ENCODE measurements at places on chromosomes 13 and 19. TPM values are rescaled to one million over a fixed set of nuclear protein-coding genes. Genes with fewer than 3 reads are reported as not detected.

The WDR87 gene
- total RNA-seq: not detected

The KLHL1 gene
- not detected for total RNA-seq

DNA sequence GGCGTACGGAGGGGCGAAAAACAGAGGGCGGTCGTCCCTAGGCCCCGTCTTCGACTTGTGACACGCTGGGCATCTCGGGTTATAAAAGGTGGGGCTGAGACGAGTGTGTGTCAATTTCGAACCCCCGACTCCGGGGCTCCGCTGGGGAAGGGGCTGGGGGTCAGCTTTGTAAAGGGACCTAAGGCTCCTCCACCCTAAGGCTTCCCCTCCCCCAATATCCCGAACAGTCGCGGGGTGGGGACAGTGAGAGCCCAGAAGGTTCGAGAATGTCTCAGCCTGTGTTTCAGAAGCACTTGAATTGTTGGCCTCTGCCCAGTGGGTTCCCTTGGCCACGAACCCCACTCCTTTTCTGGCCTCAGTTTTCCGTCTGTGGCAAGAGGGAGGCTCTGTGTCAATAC lies 450 bp downstream of the SELENOW start:
- peak overlapping the region; percentile 98 for H3K4me3 ChIP-seq
- H3K27ac ChIP-seq: peak overlapping the region; percentile 96
- no peaks in the 10 kb centered on the region for H3K27me3 ChIP-seq
- H3K4me1 ChIP-seq: peaks cover 14% of the 10 kb centered on the region

DNA sequence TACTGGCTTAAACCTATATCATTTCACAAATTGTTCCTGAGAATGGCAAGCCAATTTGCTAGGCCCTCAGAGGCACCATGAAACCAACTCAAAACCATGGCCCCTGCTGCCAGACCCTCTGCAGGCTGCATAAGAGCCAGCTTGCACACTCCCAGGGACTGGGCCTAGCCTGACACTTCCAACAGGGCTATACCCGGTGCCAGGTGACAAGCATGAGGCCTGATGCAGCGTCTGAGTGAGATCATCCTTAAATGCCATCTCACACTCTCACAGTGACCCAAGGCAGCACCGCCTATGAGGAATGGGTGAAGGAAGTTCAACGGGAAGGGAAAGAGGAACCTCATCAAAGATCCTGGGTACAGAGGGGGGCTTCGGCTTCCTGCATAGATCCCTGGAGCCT lies 65.6 kb downstream of the C13orf42 start:
- H3K4me1 ChIP-seq: no peaks in the 10 kb centered on the region
- DNase-seq: no peak
- peaks cover 9% of the 10 kb centered on the region for H3K27me3 ChIP-seq
- H3K27ac ChIP-seq: no peak overlapping the region

DNA sequence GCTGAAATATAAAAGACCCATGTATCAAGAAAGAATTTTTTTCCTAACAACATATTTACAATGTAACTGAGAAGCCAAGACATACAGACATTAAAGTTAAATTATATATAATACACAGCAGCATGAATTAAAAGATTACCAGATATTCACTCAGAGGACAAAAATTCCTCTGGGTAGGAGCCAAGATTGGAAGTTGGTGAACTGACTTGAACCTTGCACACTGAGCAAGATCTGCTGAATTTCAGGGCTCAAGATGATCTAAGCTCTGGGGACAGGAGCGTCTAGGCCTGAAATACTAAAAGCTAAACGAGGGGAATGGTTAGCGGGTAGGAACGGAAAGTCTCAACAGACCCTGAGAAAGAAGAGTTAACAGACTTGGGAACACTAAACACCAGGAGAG lies 8.5 kb downstream of the FOXO1 start:
- DNase-seq: no peak
- H3K36me3 ChIP-seq: no peaks in the 10 kb centered on the region
- no peak overlapping the region for H3K4me3 ChIP-seq
- no peaks in the 10 kb centered on the region for H3K27me3 ChIP-seq
- peaks cover 16% of the 10 kb centered on the region for H3K4me1 ChIP-seq
- no peak overlapping the region for H3K27ac ChIP-seq

- no peak overlapping the region for H3K4me3 ChIP-seq
- no peaks in the 10 kb centered on the region for H3K36me3 ChIP-seq
- H3K27ac ChIP-seq: no peak overlapping the region
Observed at GRCh38 chr13:39144941-39145533, 106.8 kb downstream of the NHLRC3 start.

- no peaks in the 10 kb centered on the region for H3K27me3 ChIP-seq
- H3K4me3 ChIP-seq: no peak overlapping the region
- no peaks in the 10 kb centered on the region for H3K4me1 ChIP-seq
- no peak overlapping the region for H3K27ac ChIP-seq
- DNase-seq: no peak
Observed at GRCh38 chr13:110890279-110891165, 24.3 kb downstream of the ANKRD10 start.

DNA sequence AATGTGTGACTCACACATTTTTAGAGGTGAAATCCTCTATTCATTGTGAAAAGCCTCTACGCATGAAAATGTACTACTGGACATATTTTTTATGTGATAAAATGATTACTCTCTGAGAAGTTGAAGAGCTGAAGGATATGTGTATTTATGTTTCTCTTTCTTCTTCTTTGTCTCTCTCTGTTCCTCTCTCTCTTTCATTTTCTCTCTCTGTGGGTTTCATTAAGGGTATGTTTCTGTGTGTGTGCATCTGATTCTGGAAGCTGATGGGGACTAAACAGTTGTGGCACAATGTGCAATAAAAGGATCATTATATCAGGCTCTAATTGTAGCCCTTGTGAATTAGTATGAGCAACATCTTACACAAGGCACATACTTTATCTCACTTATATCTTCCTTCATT lies 867.7 kb downstream of the PCDH9 start:
- DNase-seq: no peak
- no peak overlapping the region for H3K27ac ChIP-seq
- H3K4me3 ChIP-seq: no peak overlapping the region
- H3K27me3 ChIP-seq: no peaks in the 10 kb centered on the region
- no peaks in the 10 kb centered on the region for H3K36me3 ChIP-seq
